ENCODE measurements at places on chromosomes 13 and 19.

GRCh38 chr13:99282264-99283231 is 24.4 kb upstream of the GPR18 start:
- no peak for DNase-seq

DNA sequence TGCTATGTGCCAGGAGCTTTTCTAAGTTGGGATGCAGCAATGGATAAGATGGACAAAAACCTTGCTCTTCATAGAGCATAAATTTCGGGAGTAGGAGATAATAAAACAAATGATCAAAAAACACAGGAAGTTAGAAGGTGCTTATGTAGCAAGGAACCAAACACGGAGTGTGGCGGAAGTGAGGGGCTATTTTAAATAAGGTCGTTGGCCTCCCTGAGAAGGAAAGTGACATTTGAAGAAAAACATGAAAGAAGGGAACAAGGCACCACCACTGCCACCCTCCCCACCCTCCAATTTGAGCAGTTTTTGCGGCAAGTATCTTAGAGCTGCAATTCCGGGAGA is 3.2 kb upstream of the GSX1 start:
- DNase-seq, result no peak

- no peak for DNase-seq
Observed at GRCh38 chr19:11382898-11383705, 1.0 kb downstream of the EPOR start.

GRCh38 chr13:20191311-20192157 is 1.2 kb downstream of the GJB2 start:
- no peak for DNase-seq

DNA sequence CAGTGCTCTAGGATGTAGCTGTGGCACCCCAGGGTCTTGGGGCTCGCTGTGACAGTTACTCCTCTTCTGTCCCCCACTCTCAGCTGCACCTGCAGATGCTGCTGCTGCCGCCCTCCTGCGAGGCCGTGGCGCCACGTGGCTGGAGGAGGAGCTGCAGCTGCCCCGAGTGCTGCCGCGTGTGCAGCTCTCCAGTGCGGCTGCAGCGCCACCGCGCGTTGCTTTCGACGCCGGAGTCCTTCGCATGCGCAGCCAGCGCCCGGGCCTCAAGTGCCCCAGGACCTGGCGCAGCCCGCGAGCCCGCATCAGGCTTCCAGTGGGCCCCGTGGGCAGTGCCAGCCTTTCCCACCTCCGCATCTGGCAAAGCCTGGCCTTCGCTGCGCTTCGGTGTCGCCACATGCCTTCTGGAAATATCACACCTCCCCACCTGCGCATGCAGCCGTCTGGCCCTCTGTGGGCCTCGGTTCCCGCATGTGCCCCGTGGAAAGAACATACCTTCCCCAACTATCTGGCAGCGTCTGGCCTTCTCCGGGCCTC is 692 bp upstream of the ZNF580 start:
- DNase-seq, result no peak

GRCh38 chr19:43564800-43565199 is 10.5 kb downstream of the XRCC1 start:
- no peak for DNase-seq

DNA sequence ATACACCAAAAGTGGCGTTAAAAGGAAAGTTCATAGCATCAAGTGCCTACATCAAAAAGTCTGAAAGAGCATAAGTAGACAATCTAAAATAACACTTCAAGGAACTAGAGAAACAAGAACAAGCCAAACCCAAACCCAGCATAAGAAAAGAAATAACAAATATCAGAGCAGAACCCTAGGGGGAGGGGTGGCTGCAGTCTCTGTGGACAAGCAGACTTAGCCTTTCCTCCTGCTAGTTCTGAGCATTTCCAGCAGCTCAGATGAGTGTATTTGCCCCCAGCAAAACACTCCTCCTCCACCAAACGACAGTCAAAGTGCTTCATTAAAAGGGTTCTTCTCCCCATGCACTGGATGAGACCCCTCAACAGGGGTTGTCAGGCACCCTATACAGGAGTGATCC is 7.1 kb upstream of the ZNF90 start:
- no peak for DNase-seq

GRCh38 chr13:45828256-45828968 is 23.1 kb downstream of the SIAH3 start:
- no peak for DNase-seq

DNA sequence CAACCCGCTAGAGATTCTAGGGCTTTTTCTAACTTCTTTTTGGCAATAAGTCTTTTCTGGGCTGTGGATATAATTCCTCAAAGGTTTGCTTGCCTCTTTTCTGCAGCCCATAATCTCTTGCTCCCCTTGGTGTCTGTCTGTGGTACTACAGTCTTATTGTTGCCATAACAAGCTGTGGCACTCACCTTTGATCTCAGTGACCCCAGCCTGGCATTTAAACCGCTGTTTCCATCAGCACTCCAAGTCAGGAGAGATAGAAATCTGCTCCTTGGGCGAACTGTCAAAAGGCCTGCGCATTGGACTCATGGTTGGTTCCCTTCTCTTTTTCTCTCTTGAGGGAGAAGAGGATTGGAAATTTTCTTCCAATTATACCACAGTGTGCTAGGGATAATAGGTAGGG is 14.5 kb upstream of the MPHOSPH8 start:
- DNase-seq, result no peak

GRCh38 chr19:55552620-55553019 is 7.3 kb upstream of the SBK3 start:
- DNase-seq, result no peak

- no peak for DNase-seq
Observed at GRCh38 chr19:39319892-39320248, 793 bp downstream of the LRFN1 start.

DNA sequence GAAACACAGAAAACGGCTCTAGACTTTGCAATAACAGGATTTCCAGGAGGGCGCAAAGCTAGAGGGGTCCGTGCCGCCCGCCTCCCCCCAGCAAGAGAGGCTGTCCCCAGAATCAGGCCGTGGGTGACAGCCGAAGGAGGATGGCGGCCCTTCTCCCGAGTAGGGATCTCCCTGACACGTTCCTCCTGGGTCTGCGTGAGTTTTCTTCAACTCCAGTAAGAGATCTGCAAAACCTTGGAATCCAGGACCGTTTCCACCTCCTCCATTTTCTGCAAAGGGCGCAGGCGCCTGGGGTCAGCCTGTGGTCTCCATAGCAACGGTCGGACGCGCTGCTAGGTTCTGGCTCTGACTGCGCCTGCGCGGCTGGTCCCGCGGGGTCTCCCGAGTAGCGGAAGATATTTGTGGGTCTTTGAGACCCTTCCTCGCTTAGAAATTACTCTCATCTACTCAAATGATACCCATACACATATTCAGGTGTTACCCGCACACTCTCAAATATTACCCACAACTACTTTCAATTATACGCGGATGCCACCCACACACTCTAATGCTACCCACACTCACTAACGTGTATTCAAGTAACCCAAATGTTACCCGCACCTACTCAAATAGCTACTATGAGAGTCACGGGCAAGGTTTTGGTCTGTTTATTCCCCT is 2.1 kb downstream of the PNMA8C start:
- no peak for DNase-seq

- no peak for DNase-seq
Observed at GRCh38 chr13:93814658-93815057, 588.1 kb downstream of the GPC6 start.

All from esophagus squamous epithelium (tissue), 5 donors.